ENCODE measurements at places on chromosomes 7 and 10.

GRCh38 chr10:8438603-8439002 lies 384.1 kb downstream of the GATA3 start:
- peak overlapping the region; percentile 0 for H3K4me3 ChIP-seq
- no peak overlapping the region for H3K27ac ChIP-seq
- H3K4me1 ChIP-seq: peaks cover 23% of the 10 kb centered on the region
- H3K36me3 ChIP-seq: no peaks in the 10 kb centered on the region

DNA sequence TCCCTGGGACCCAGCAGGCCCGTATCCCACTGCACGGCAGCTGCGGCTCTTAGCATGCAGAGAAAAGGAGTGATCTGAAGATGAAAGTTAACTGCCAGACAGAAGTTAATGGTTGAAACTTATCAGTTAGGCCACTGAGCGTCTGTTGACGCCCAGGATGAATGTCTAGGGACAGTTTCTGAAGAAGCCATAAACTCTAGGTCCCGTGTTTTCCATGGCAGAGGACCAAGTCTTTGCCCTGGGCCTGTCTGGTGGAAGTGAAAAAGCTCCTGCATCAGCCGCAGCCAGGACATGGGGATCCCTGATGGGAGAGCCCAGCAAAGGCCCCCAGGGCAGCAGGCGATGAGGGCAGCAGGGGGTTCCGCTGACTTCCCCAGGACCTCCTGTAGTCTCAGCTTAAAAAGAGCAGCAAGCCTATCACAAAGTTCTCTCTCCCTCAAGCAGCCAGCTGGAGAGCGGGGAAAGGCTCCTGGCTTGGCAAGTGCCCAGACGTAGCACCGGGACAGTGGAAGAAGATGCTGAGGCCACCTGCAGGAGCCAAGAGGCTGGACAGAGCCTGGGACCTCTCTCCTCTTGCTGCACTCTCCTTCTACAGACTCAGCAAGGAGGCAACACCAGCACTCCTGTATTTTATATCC lies 79.6 kb downstream of the TNS3 start:
- DNase-seq: no peak
- H3K4me1 ChIP-seq: no peaks in the 10 kb centered on the region
- no peak overlapping the region for H3K4me3 ChIP-seq
- H3K27ac ChIP-seq: no peak overlapping the region
- no peaks in the 10 kb centered on the region for H3K36me3 ChIP-seq

DNA sequence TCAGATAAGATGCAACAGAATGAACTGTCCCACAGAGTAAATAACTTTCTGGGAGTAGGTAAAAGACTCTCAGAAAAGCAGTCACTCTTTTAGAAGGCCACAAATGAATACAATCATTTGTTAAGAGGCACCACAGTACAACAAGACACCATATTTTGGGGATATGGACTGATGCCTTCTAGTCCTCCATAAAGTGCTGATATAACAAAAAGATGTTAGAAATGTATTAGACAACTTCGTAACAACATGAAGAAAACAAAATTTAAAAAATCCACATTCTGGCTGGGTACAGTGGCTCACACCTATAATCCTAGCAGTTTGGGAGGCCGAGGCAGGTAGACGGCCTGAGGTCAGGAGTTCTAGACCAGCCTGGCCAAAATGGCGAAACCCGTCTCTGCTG lies 111.3 kb downstream of the HIPK2 start:
- DNase-seq: no peak
- no peak overlapping the region for H3K27ac ChIP-seq
- no peaks in the 10 kb centered on the region for H3K27me3 ChIP-seq
- no peaks in the 10 kb centered on the region for H3K4me1 ChIP-seq

DNA sequence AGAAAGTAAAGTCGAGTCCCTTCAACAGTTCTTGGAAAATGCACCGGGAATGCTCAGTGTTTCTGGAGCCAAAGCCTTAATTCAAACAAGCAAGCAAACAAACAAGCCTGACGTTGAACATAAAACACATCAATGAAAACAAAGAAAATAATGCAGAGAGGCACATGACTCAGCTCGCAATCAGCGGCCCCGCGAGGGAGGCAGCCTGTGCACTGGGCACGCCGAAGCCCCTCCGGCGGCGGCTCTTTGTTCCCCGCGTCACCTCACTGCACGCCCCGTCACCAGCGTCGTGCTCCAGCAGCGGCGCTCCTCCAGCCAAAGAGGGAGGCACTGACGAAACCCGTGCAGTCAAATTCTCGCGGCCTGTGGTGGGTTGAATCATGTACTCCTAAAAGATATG lies 151.5 kb downstream of the DNAJB6 start:
- no peaks in the 10 kb centered on the region for H3K36me3 ChIP-seq
- H3K4me1 ChIP-seq: peaks cover 25% of the 10 kb centered on the region
- H3K27me3 ChIP-seq: peaks cover 8% of the 10 kb centered on the region
- H3K4me3 ChIP-seq: no peak overlapping the region

GRCh38 chr10:77866598-77866997 lies 60.0 kb downstream of the DLG5 start:
- H3K4me3 ChIP-seq: no peak overlapping the region
- DNase-seq: no peak
- no peak overlapping the region for H3K27ac ChIP-seq
- H3K4me1 ChIP-seq: no peaks in the 10 kb centered on the region

- DNase-seq: no peak
- H3K36me3 ChIP-seq: no peaks in the 10 kb centered on the region
- no peaks in the 10 kb centered on the region for H3K4me1 ChIP-seq
- H3K27me3 ChIP-seq: no peaks in the 10 kb centered on the region
Measured at GRCh38 chr10:17633353-17633752, 10.6 kb upstream of the STAM start.

DNA sequence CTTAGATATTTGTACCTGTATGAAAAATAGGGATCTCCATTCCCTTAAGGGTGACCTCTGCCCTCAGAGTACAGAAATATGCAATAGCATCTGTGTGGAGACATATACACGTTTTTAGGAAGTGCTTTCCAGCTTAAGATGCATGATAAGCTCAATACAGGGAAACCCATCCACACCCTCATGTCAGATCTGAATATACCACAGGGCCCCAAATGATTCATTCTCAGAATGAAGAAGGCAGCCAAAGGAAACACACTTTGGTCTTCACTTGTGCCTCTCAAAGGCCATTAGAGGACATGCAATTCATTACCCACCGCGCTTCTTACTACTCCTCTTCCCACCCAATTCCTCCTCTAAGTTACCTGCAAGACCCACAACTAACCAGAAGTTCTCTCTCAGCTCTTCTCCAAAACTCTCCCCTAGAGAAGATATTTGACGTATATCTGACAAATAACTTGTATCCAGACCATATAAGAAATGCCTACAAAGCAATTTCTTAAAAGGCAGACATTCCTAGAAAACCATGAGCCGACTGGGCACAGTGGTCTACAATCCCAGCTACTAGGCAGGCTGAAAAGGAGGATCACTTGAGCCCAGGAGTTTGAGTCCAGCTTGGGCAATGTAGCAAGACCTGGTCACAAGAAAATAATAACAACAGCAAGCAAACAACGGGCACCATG lies 103.0 kb downstream of the OAT start:
- no peaks in the 10 kb centered on the region for H3K27me3 ChIP-seq
- no peaks in the 10 kb centered on the region for H3K4me1 ChIP-seq
- H3K36me3 ChIP-seq: no peaks in the 10 kb centered on the region

DNA sequence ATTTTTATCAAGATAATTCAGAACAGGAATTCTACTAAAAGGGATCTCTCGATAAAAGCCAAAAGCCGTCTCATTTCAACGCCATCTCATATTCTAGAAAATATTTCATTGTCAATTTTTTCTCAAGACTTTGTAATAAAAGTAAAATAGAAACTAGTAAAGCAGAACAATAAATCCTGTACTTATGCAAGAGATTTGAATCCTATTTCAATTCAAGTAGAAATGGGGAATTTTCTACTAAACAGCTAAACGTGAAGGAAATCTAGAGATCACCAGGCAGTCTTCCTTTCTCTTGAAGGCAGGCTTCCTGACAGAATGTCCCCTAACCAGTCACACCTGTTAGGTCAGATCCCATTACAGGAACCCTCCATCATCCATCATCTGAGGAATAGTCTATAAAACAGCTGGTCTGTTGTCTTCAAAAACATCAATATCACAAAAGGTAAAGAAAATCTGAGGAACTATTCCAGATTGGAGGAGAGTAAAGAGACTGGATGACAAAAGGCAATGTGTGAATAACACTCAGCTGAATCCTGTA lies 23.7 kb downstream of the USP6NL start:
- no peak overlapping the region for H3K4me3 ChIP-seq
- no peak for DNase-seq
- no peaks in the 10 kb centered on the region for H3K36me3 ChIP-seq
- H3K27me3 ChIP-seq: no peaks in the 10 kb centered on the region

DNA sequence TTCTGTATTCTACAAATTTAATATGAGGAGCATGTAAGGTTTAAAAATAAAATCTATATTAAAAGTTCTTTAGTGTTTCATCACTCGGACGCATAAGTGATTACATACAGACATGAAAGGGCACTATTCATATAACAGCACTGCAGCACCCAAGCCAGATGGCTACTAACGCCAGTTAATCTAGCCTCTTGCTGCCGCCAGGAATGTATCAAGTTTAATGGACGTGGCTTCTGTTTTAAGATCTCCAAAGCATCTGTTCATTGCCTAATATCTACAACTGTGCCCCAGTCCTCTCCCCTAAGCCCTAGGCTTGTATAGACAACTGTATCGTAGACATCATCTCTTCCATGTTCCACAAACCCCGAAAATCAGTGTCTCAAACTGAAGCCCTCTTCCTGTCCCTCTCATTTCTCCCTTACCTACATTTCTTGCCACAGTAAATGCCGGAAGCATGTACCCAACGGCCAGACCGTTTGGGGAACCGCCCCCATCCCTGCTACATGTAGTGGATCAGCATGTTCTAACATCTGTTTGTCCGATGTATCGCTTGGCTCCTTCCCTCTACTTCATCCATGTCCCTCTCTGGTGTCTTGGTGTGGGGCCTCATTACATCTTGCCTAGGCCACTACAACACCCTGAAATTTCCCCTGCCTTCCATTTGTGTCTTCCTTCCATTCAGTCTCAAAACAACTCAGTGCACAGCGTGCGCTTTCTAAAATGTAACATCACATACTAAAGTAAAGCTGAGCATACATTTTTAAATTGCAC lies 147.5 kb upstream of the RSU1 start:
- no peaks in the 10 kb centered on the region for H3K36me3 ChIP-seq
- no peak overlapping the region for H3K4me3 ChIP-seq
- H3K27me3 ChIP-seq: no peaks in the 10 kb centered on the region
- DNase-seq: no peak
- no peak overlapping the region for H3K27ac ChIP-seq

GRCh38 chr7:134613623-134614347 lies 32.9 kb upstream of the BPGM start:
- H3K4me3 ChIP-seq: no peak overlapping the region
- H3K27me3 ChIP-seq: no peaks in the 10 kb centered on the region
- H3K27ac ChIP-seq: no peak overlapping the region
- DNase-seq: no peak
- H3K36me3 ChIP-seq: no peaks in the 10 kb centered on the region
- H3K4me1 ChIP-seq: no peaks in the 10 kb centered on the region

GRCh38 chr7:21763818-21764217 lies 181.9 kb downstream of the CDCA7L start:
- no peak for DNase-seq
- H3K27ac ChIP-seq: no peak overlapping the region
- H3K4me1 ChIP-seq: no peaks in the 10 kb centered on the region

DNA sequence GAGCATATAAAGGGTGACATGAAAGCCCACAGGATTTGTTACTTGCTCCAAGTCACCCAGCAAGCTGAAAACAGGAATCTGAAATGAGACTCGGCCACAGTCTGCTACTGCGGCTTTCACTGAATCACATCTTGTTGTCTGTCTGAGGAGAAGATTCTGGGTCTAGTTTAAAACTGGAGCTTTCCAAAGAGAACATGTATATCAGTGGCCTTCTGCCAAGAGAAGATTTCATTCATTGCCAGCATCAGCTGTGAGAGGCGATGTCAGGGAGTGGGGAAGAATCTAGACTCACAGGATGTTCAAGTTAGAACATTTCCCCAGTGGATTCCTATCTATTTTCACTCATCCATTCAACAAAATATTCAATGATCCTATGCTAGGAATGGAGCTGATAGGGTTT lies 122.8 kb downstream of the GALNT17 start:
- H3K27me3 ChIP-seq: no peaks in the 10 kb centered on the region
- no peak for DNase-seq
- H3K4me3 ChIP-seq: no peak overlapping the region
- H3K27ac ChIP-seq: no peak overlapping the region
- no peaks in the 10 kb centered on the region for H3K36me3 ChIP-seq
- H3K4me1 ChIP-seq: no peaks in the 10 kb centered on the region

DNA sequence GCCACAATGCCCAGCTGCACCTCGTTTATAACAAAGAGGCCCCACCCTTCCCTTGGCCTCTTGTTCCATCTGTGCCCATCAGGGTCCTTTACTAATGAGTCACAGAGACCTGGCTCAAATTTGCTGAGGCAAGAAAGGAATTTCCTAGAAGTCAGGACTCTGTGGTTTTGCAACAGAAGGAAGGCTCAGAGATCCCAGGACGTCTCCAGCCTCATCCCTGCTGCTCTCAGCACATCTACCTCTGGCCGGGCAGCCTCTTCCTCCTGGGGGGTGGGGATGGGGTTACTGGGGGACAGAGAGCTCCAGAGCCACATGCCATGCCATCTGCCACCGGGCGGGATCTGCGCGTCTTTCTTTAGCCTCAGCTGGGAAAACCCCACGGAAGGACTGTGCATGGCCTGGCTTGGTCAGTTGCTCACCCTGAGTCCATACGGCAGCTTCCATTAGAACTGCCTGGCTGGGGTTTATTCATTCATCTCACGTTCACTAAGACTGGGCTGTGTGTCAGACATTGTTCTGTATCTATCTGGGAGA lies 41.9 kb upstream of the PSMG3 start:
- no peak overlapping the region for H3K27ac ChIP-seq
- H3K27me3 ChIP-seq: no peaks in the 10 kb centered on the region

- no peaks in the 10 kb centered on the region for H3K27me3 ChIP-seq
- DNase-seq: no peak
- no peak overlapping the region for H3K4me3 ChIP-seq
Measured at GRCh38 chr7:33539198-33539597, 366.1 kb upstream of the BMPER start.

Data from CD8-positive, alpha-beta memory T cell (primary cell).